Mucosa of descending colon (tissue), 3 donors: ENCODE measurements at places on chromosomes 6 and 20. TPM values are rescaled to one million over a fixed set of nuclear protein-coding genes. Genes with fewer than 3 reads are reported as not detected.

The HTR1E gene
- not detected for total RNA-seq

- DNase-seq = no peak
Measured at GRCh38 chr20:21498635-21499034, 15.2 kb downstream of the NKX2-2 start.

The PRDM1 gene
- 30.7 TPM for total RNA-seq

The LY86 gene
- 1.2 TPM for total RNA-seq

- DNase-seq = no peak
Measured at GRCh38 chr6:5287205-5287965, 26.1 kb downstream of the FARS2 start.

The HEBP2 gene
- total RNA-seq = 101 TPM

DNA sequence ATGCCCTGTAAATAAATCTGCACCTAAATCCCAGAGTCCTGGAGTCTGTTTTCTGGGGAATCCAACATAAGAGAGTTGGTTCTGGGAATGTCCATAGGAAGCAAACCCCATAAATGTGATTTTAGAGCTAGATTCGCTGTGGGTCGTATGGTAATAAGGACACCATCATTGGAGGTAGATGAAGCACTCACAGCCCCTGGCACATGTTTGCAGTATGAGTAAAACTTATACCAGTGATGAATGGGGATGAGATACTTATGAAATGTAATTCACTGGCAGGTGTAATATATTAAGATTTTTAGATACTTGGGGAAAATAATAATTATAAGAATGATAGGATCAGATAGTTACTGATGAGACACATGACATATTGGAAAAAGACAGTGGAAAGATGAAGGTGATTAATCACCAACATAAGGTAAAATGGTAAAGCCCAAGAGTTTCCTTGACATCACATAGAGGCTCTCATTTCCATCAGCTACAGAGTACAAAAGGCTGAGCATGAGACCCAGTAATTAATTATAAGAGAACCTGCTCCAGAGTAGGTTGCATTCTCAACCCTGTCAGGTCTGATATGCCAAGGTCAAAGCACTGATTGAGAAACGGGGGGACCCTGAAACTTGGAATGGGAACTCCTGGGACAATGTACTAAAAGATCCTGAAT, 44.7 kb upstream of the THEMIS start:
- no peak for DNase-seq

The COL9A1 gene
- total RNA-seq = 1.8 TPM

GRCh38 chr6:148935705-148936435, 189.0 kb downstream of the UST start:
- no peak for DNase-seq
